ENCODE measurements at places on chromosomes 4 and X.

DNA sequence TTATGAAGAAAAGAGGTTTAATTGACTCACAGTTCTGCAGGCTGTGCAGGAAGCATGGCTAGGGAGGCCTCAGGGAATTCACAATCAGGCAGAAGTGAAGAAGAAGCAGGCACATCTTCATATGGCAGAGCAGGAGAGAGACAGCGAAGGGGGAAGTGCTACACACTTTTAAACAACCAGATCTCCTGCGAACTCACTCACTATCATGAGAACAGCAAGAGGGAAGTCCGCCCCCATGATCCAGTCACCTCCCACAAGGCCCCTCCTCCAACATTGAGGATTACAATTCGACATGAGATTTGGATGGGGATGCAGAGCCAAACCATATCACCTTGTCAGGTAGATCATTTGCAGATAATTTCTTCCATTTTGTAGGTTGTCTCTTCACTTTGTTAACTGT is 555.5 kb upstream of the MAGEB2 start:
- DNase-seq = no peak

- no peak for DNase-seq
Observed at GRCh38 chrX:53071604-53072417, 10.4 kb upstream of the TSPYL2 start.

DNA sequence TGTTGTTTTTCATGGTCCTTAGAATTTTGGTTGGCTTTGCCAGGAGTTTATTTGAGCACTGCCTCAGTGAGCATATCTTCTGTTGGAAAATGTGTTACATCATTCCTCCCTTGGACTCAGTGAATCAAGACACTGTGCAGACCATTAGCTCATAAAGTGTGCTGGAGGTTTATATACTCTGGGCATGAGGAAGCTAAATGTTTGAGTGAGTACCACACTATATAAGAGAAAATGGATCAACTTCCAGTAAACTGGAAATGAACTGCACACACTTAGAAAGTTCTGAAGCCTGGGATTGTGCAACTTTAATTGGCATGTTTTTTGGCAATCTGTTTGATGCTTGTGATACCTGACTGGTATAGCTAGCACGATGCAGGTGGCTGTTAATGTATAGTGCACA is 75.9 kb downstream of the LIMCH1 start:
- no peak for DNase-seq

GRCh38 chrX:17529151-17529745 is 154.2 kb downstream of the NHS start:
- DNase-seq = no peak

DNA sequence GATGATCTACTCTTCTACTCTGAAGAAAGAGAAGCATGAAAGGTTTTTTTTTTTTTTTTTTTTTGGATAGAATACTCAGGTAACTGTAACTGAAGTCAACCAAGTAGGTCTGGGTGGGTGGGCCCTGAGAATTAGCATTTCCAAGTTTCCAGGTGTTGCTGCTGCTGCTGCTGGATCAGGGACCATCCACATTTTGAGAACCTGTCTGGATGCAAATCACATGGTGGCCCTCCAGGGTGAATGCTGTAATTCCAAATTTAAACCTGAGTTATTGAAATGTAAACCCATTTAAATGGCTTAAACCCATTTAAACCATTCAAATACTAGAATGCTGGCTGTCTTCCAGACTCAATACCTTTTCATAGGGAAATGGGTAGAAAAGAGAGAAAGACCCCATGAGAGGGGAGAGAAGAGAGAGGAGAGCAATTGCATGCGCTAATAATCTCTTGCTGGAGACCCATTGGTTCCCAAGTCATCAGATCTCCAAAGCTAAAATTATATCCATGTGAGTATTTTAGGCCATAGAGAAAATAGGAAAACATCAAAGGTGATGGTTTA is 17.6 kb downstream of the SUPT20HL1 start:
- DNase-seq = no peak
